Omental fat pad (tissue), 4 donors: ENCODE measurements at places on chromosomes 7 and 10. TPM values are rescaled to one million over a fixed set of nuclear protein-coding genes. Genes with fewer than 3 reads are reported as not detected.

The SPACDR gene
- total RNA-seq, result not detected

The MARVELD1 gene
- total RNA-seq, result 22.3 TPM

The PSTK gene
- 1.1 TPM for total RNA-seq

The SLC39A12 gene
- total RNA-seq, result not detected

The GLI3 gene
- total RNA-seq, result 10.0 TPM

The AQP1 gene
- total RNA-seq, result 685 TPM

The PIP gene
- not detected for total RNA-seq

The AZGP1 gene
- 70.9 TPM for total RNA-seq

The VIPR2 gene
- 37.1 TPM for total RNA-seq

The STK31 gene
- 0.37 TPM for total RNA-seq

The GIMAP7 gene
- total RNA-seq, result 5.8 TPM

The HOXA5 gene
- 25.9 TPM for total RNA-seq

The VWDE gene
- not detected for total RNA-seq

The SCD gene
- 258 TPM for total RNA-seq

The GPER1 gene
- total RNA-seq, result 18.9 TPM

The MYOZ1 gene
- 1.6 TPM for total RNA-seq

The UMAD1 gene
- total RNA-seq, result 13.2 TPM

The SORBS1 gene
- 1,051 TPM for total RNA-seq

The RELN gene
- 1.2 TPM for total RNA-seq

The CDNF gene
- total RNA-seq, result 1.4 TPM
